PC-3 (cell line): ENCODE measurements at places on chromosomes 12 and 14. TPM values are rescaled to one million over a fixed set of nuclear protein-coding genes. Genes with fewer than 3 reads are reported as not detected.

- no peak for DNase-seq
These were observed 126.5 kb downstream of the CMAS start for GRCh38 chr12:22172501-22172900.

DNA sequence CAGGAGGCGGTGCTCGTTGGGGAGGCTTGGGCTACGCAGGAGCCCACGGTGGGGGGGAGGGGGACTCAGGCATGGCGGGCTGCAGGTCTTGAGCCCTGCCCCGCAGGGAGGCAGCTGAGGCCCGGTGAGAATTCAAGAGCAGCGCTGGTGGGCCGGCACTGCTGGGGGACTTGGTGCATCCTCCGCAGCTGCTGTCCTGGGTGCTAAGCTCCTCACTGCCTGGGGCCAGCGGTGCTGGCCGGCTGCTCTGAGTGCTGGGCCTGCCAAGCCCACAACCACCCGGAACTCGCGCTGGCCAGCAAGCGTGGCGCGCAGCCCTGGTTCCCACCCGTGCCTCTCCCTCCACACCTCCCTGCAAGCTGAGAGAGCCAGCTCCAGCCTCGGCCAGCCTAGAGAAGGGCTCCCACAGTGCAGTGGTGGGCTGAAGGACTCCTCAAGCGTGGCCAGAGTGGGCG lies 3.2 kb downstream of the METTL25 start:
- DNase-seq, result no peak

DNA sequence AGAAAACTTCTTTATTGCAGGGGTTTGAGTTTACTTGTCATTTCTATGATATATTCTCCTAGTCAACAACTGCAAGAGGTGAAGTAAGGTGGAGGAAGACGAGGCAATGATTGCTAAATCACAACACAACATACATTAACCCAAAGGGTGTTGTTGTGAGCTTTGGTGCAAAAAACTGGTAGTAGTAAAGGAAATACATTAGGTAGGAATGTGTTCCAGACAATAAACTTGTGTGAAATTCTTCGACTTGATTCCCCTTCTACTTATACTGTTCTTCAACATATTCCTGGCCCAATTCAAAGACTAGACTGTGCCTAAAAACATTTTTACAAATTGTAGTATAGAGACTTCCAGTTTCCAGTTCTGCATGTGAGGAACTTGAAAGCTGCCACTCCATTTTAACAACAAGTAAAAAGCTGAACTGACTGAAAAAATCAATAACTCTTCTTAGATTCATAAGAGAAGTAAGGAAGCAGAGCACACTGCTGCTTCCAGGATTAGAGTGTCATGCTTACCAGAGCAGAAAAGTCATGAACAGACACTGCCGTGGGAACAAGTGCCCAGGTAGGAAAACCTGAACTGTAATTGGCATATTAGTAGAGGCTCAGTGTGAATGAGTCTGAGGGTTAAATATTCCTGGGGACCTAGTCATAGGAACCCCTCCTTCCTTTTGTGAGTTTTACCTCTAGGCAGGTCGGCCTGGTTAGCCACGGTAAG lies 22.2 kb downstream of the COX8C start:
- no peak for DNase-seq

The KRT82 gene
- 0.29 TPM in 1 of 2 replicates, not detected in the other for total RNA-seq

GRCh38 chr12:5593998-5594397 lies 162.1 kb downstream of the NTF3 start:
- no peak for DNase-seq

The PDZRN4 gene
- not detected in 2 replicates for total RNA-seq

DNA sequence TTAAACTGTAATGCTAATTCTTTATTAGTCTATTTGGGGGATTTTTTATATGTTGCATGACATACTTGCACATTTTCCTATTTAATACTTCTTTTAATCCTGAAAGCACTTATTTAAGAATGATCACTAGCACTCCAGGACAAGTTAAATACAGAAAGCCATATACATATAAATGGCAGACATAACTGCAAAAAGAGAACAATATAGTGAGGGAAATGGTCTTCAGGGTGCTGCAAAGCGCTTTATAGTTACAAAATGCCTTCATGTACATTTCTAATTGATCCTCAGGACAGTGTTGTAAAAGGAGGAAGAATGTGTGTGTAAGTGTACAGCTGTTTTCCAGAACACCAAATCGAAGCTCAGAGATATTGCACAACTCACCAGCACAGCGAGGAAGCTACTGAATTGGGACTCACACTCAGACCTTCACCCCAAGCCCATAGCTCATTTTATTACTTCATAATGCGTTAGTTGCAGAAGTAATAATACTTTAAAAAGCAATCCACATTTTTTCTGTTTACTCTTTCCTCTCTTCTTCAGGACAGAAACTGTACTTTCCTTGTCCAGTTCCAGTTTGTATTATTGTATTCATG lies 428.2 kb downstream of the RAD51B start:
- DNase-seq, result no peak

DNA sequence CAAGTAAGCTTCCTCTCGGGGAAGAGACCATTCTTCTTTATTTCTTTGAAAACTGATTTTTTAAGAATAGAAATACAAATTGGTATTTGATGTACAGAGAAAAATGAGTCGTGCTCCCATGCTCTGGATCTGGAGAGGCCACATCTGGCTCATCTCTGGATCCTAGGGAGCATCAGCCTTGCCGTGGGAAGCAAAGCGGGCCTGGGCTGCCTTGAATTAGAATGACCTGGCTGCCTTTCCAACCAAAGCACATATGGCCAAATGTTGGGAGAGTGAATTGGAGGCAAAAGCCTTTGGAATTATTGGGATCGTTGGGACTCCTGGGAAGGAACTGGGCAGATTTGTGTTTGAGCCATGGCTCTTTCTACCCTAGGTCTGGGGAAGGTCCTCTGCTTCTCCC lies 80.0 kb downstream of the SLC25A47 start:
- DNase-seq, result no peak

The TGFB3 gene
- 10.2 and 15.5 TPM in 2 replicates for total RNA-seq

- no peak for DNase-seq
These were observed 8.0 kb upstream of the ATF7IP start for GRCh38 chr12:14357486-14357885.

The C14orf132 gene
- total RNA-seq, result 0.06 TPM in 1 of 2 replicates, not detected in the other

DNA sequence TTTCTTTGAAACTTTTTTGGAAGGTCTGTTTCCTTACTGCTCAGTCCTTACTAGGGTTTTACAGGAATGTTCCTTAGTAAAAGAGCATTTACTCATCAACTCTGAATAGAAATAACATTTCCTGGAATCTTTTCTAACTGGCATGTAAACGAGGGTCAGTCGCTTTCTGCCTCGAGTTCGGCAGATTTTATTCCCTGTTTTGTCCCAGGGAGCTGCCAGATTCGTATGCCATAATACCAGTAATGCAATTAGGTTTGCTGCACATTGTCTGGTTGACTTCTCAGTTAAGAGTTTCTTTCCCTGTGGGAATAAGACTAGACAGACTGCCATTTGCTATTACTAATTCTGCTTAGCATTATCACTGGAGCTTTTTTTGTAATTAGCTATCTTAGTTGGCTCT lies 91.9 kb downstream of the VRK1 start:
- no peak for DNase-seq

The CLEC1B gene
- total RNA-seq, result not detected in 2 replicates

The LPAR5 gene
- total RNA-seq, result 2.3 and 4.3 TPM in 2 replicates

DNA sequence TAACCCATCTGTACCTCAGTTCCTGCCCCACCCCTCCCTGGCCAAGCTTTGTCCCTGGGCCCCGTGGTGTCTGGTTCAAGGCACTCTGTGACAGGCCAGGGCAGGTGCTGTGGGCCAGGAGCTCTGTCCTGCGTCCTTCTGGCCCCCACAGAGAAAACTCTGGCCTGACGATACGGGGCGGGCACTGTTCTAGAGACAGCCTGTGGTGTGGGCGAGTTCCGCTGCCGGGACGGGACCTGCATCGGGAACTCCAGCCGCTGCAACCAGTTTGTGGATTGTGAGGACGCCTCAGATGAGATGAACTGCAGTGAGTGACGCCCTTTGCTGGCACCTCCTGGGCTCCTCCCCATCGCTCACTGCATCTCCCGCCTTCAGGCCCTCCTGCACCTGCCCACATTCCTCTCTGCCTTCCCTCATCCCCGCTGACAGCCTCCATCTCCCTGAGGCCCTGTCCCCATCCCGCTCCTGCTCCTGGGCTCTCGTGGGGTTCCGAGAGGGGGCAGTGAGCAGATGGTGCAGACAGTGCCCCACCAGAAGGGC lies 22.8 kb upstream of the NXPH4 start:
- DNase-seq, result no peak

The WIF1 gene
- not detected in 2 replicates for total RNA-seq

GRCh38 chr12:111340231-111340630 lies 28.7 kb downstream of the PHETA1 start:
- DNase-seq, result no peak

The RAB2B gene
- total RNA-seq, result 11.7 and 26.8 TPM in 2 replicates

The PLD4 gene
- total RNA-seq, result 0.04 TPM in 1 of 2 replicates, not detected in the other

DNA sequence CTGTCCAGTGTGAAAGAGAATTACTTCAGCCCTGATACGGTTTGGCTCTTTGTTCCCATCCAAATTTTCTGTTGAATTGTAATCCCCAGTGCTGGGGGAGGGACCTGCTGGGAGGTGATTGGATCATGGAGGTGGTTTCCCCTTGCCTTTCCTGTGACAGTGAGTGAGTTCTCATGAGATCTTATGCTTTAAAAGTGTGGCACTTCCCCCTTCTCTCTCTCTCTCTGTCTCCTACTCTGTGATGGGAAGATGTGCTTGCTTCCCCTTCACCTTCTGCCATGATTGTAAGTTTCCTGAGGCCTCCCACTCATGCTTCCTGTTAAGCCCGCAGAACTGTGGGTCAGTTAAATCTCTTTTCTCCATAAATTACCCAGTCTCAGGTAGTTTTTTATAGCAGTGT lies 5.5 kb upstream of the SLC15A5 start:
- no peak for DNase-seq

- no peak for DNase-seq
These were observed 720.9 kb downstream of the FSCB start for GRCh38 chr14:43786066-43786762.

DNA sequence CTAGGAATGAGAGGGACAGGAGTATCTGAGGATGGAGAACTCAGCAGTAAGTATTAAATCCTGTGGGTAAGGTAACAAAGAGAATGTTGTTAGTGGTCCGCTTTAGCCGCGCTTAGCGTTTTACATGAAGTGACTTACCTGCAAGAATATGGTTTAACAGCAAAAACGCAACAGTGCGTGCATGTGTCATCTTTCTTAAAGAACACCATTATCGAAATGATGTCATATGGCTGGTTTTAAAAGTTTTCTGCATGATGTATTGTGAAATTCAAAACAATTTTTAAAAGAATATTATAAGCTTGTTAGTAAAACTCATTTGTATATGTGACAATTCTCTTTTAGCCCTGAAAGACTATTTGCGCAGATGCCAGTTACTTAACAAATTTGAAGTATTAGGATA lies 1.7 kb downstream of the LEMD3 start:
- peak; percentile 22 for DNase-seq

The KIF21A gene
- 21.7 and 25.1 TPM in 2 replicates for total RNA-seq

- DNase-seq, result no peak
These were observed 46.5 kb downstream of the CACNA2D4 start for GRCh38 chr12:1872001-1872400.

DNA sequence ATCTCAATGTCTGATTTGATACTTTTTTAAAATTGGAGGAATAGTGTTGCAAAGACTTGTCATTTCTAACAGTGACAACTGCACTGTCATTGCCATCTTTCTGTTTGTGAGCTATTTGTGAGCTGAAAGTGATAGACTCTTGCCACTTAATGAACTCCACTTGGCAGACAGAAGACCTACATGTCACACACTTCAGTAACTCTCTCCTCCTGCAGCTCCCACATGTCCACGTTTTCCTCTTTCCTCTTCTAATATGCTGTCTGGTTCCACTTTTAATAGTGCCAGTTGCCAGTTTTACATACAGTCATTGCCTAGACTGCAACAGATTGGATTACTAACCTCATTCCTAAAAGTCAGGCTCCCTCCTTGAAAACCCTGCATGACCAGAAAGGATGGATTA lies 121.5 kb downstream of the CAPZA3 start:
- no peak for DNase-seq

GRCh38 chr14:78968265-78968664 lies 798.1 kb downstream of the NRXN3 start:
- no peak for DNase-seq

DNA sequence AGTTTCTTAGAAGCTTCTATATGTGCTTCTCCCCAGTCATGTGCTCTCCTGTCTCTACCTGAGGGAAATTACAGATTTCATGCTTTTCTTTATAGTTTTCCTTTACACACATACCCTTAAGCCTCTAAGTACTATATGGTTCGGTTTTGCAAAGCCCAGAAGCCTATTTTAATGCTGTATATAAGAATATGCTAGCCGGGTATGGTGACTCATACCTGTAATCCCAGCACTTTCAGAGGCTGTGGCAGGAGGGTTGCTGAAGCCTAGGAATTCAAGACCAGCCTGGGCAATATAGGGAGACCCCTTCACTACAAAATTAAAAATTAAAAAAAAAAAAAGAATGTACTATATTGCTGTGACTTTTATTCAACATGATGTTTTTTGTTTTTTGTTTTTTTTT lies 15.4 kb downstream of the DGLUCY start:
- DNase-seq, result no peak

- DNase-seq, result peak; percentile 96
These were observed 87.3 kb downstream of the PHLDA1 start for GRCh38 chr12:75944097-75944904.

The KRT75 gene
- total RNA-seq, result 32.8 and 38.5 TPM in 2 replicates

- DNase-seq, result no peak
These were observed 61.4 kb downstream of the SLC16A7 start for GRCh38 chr12:59657266-59657665.

GRCh38 chr14:97253756-97254155 lies 456.6 kb downstream of the VRK1 start:
- no peak for DNase-seq

The RNASE13 gene
- total RNA-seq, result not detected in 2 replicates

GRCh38 chr12:125132698-125133400 lies 67.6 kb downstream of the AACS start:
- DNase-seq, result no peak

GRCh38 chr12:28586481-28586880 lies 396.2 kb downstream of the CCDC91 start:
- no peak for DNase-seq
